ENCODE measurements at places on chromosomes 11 and 22. TPM values are rescaled to one million over a fixed set of nuclear protein-coding genes. Genes with fewer than 3 reads are reported as not detected.
A peak's percentile ranks its signal among the peaks of the same experiment; 100 is the strongest.

Gene DDI1
- polyA plus RNA-seq: not detected

Gene ANKRD42
- polyA plus RNA-seq: 4.7 TPM

Gene PATE4
- polyA plus RNA-seq: not detected

Gene SLC17A6
- not detected for polyA plus RNA-seq

Gene OR51B5
- 0.14 TPM for polyA plus RNA-seq

Gene CCDC89
- polyA plus RNA-seq: 0.52 TPM

- DNase-seq: peak; percentile 35
Measured at GRCh38 chr22:19846620-19847344, 7.9 kb downstream of the GNB1L start.

- no peak for DNase-seq
Measured at GRCh38 chr22:48700566-48701295, 1126.9 kb downstream of the BRD1 start.

- peak; percentile 42 for DNase-seq
Measured at GRCh38 chr22:28005513-28005912, 86.5 kb upstream of the PITPNB start.

DNA sequence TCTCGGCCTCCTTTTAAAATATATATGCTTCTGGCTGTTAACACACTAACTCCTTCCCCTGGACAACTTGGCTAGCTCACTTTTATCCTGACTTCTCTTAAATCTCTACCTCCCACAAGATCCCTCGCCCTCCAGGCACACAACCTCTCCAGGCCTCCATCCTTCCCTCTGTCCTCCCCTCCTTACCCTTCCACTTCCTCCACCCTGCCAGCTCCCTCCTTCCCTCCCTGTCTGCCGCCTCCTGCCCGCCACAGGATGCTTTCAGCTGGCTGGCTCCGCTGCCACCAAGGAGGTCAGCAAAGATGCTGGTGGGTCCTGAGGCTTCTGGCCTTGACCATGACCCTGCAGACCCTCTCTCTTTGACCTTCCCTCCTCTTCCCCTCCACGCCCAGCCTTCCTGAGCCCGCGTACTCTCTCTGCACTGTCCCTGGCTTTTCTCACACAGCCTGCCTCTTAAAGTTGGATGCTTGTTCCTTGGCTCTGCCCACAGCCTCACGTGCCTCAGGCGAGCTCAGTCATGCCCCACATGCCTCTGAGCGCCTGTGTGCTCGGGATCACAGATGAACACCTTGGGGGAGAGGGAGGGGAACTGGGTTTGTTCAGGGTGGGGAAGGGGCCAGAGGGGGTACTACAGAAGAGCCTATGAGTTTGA lies 6.7 kb downstream of the NFAM1 start:
- no peak for DNase-seq

DNA sequence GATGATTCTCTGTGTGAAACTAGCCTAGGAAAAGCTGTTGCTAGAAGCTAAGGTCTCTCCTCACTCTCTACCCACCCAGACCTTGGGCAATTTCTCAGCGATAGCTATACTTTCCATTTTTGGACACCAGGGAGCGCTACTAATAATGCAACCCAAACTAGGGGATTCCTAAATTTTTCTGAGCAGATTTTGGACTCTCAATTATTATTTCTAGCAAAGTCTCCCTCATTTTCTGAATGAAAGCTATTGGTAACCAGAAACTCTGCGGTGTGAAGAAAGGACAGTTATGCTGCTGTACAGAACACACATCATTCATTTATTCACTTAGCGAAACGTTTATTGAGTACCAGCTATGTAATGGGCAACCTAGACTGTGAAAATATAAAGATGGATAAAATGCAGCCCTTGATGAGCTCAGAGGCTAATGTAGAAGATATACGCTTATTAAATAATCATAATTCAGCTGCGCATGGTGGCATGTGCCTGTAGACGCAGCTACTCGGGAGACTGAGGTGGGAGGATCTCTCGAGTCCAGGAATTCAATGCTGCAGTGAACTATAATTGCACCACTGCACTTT lies 6.1 kb upstream of the STIM1 start:
- no peak for DNase-seq

DNA sequence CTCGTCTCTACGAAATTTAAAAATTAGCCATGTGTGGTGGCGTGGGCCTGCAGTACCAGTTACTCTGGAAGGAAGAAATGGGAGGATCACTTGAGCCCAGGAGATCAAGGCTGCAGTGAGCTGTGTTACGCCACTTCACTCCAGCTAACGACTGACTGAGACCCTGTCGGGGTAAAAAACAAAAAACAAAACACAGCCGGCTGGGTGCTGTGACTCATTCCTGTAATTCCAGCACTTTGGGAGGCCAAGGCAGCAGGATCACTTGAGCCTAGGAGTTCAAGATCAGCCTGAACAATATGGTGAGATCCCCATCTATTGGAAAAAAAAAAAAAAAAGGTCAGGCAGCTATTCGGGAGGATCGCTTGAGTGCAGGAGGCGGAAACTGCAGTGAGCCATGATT lies 2.4 kb downstream of the PAFAH1B2 start:
- DNase-seq: no peak

DNA sequence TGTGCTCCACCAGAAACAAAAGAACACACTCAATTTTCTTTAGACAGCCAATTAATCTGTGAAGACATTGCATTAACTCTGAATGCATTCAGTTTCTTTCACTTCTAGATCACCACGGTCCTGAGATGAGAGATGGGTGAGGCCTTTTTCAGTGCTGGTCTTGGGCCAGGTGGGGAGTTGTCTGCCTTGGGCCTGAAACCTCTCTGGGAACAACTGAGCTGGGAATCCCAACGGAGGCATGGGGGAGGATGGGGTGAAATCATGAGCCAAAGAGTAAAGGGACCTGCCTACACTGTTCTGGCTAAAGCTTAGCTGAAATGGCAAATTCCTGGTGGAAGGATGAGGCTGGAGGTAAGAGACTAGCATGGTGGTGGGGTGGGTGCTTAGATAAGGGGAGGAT lies 353.5 kb upstream of the B3GAT1 start:
- no peak for DNase-seq

DNA sequence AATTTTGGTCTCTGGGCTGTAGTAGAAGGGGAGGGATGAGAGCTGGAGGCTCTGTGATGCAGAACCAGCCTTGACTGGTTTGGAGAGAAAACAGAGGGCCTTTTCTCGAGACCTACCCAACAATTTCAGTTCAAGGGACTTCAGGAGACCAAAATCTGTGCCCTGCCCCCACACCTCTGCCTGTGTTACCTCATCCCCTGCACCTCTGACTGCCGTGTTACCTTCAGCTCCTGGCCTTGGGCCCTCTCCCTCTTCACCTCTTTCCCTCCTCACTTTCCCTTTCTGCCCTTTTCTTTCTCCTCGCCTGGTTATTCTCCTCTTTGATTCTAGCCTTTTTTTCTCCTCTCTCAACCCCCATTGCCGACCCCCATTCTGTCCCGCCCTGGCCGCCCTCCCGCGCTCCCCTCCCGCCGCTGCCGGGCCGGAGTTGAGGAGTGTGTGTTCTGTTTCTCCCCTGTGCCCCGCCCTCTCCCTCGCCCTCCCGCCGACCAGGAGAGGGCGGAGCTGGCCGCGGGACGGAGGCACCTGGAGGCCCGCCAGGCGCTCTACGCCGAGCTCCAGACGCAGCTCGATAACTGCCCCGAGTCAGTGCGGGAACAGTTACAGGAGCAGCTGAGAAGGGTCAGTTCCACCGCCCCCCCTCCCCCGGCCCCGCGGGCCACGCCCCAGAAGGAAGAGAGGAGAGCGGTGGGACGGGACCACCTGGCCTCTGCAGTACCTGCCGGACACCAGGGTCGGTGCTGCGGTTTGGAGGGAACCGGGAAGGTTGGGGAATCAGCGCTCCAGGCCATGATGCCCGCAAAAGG lies 27.2 kb downstream of the PHLDB1 start:
- peak; percentile 95 for DNase-seq

DNA sequence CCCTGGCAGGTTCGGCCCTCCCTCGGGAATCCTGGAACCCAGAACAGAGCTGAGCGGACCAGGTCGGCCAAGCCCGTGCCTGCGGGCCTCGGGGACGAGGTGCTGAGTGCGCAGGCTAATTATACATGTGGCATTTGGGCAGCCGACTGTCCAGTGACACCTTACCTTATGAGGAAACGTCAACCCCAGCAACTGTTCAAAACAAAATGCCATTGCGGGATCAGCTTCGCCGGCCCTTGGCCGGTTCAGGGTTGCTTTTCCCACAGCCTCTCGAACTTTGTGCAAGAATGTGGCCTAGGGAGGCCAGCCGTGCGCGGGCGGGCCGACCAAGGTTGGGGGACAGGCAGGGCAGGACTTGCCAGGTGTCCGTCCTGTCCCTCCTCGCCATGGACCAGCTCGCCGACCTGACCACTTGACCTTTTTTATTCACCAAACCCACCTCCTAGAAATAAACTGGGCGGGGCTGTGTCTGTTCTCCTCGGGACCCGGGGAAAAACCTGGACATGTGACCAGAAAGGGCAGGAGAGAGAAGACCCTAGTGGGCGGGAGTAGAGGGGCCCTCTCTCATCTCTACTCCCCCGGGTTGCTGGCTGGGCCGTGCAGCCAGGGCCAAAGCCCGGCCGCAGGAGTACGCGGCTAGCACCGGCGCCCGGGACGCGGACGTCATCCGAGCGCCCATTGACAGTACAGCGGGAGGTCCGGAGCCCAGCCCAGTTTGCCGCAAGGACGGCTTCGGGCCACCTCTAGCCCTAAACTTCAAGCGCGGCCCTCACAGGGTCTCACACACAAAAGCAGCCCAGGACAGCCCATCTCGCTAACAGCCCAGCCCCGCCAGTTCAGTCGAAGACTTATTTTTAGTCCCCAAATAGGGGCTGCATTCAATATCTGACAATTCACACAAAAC lies 134.3 kb upstream of the C11orf58 start:
- DNase-seq: peak; percentile 81

- DNase-seq: no peak
Measured at GRCh38 chr11:107744736-107745135, 32.9 kb upstream of the SLN start.

DNA sequence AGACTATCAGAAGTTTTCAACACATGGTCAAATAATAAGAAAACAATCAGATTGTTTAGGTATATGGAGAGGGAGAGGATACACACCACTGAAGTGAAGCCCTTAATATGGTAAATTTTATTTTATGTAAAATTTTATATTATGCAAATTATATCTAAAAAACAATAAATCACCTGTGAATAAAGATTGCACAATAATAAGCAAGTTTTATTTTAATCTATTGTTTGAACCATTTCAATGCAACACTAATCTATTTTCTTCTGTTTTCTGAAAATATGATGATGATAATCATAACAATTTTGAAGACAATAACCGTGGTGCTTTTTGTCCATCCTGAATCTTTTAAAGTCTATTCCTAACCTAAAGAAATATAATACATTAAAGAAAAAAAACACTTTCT lies 1473.5 kb upstream of the TENM4 start:
- no peak for DNase-seq

DNA sequence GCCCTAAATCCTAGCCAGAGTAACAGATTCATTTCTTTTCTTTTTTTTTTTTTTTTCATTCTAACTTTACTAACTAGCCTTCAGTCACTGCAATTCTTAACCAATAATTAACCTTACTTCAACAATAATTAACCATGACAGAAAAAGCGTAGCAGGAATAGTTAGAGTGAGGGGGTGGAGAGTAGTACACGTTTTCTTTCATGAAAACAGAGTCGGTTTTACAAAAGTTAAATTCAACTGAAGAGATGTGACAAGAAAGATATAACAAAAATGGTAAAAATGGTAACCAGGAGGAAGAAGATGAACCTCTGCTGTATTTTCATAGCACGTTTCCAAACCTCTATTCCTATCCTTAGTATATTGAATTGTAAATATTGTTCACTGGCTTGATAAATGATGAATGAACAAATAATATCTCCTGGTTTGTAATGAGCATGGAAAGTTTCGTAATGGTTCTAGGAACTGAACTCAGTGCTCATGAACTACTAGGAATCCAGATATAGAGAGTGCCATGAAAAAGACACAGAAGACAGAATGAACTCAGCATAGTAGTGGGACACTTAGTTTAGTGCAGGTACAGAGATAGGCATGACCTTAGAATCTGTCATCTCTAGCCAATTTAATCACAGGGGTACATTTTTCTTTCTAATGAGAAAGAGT lies 116.5 kb upstream of the ANO5 start:
- no peak for DNase-seq

- DNase-seq: no peak
Measured at GRCh38 chr11:17463546-17464174, 13.0 kb downstream of the ABCC8 start.

- DNase-seq: no peak
Measured at GRCh38 chr11:865462-866430, 23.1 kb downstream of the TSPAN4 start.

DNA sequence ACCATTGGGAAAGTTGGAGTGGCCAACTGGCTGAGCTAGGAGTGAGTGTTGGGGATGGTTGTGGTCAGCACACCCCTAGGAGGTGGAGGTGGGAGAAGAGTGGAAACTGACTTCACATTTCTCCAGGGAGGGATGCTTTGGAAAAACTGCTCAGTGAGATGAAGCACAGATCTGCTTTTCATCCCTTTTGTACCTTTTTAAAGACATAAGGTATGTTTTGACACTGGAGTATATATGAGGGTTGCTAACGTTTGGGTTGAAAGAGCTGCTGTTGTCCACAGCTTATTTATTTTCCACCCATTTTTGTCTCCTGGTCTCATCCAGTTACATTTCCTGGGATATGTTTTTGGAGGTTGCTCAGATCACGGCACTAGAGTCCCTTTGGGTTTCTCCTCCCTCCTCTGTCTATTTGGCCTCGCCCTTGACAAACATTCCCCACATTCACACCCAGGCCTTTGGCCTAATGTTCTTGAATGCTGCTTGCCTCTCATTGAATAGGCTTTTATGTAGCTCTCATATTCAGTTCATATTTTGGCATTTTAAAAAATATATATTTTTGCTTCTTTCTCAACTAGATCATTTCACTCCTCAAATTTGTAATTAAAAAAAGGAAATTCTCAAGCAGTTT lies 8.3 kb downstream of the SREBF2 start:
- peak; percentile 61 for DNase-seq

DNA sequence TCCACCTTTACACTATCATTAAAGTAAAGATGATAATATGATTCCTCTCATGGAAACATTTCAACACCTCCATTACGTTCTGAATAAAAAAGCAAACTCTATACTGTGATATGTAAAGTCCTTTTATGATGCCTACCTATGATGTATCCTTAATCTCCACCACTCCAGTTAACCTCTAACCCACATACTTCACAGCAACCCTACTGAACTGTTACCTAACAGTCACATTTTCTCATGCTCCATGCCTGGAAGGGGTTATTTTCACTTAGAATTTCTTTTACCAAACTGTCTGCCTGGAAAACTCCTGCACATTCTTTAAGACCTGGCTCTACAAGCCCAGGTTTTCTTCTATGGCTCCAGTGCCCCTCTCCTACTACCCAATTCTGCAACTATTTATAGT lies 129.1 kb downstream of the FCHSD2 start:
- DNase-seq: no peak

- peak; percentile 83 for DNase-seq
Measured at GRCh38 chr22:29245626-29246385, 22.0 kb downstream of the RHBDD3 start.

GRCh38 chr22:44024288-44024921 lies at the start of gene PARVB:
Gene PARVB (plus strand): TSS chr22:44024302. CDS start chr22:44024340, 38 bp downstream.
- DNase-seq: peak; percentile 50

- DNase-seq: no peak
Measured at GRCh38 chr11:4740735-4741134, 29.0 kb downstream of the OR51F1 start.

GRCh38 chr11:47669856-47670255 lies 27.5 kb upstream of the MTCH2 start:
- DNase-seq: no peak
